ENCODE measurements at places on chromosomes 16 and 17. TPM values are rescaled to one million over a fixed set of nuclear protein-coding genes. Genes with fewer than 3 reads are reported as not detected.

The MEOX1 gene
- total RNA-seq, result 56.6 TPM

The TPSAB1 gene
- 35.6 TPM for total RNA-seq

The CHRNE gene
- 1.9 TPM for total RNA-seq

The ZSCAN32 gene
- total RNA-seq, result 6.5 TPM

The MPP3 gene
- 13.2 TPM for total RNA-seq

The JUP gene
- total RNA-seq, result 35.9 TPM

The KRTAP2-3 gene
- total RNA-seq, result not detected

The PRSS36 gene
- 8.8 TPM for total RNA-seq

The CPNE7 gene
- total RNA-seq, result 1.1 TPM

The IRX5 gene
- total RNA-seq, result not detected

The RMI2 gene
- 1.7 TPM for total RNA-seq

The STAC2 gene
- total RNA-seq, result not detected

The TERB1 gene
- not detected for total RNA-seq

The CHP2 gene
- total RNA-seq, result not detected

The SLC47A1 gene
- total RNA-seq, result 0.95 TPM

The RHBDF2 gene
- 37.7 TPM for total RNA-seq

The SLC9A5 gene
- 0.82 TPM for total RNA-seq

The POLR2C gene
- total RNA-seq, result 86.0 TPM

The DLX4 gene
- 0.37 TPM for total RNA-seq

The ZP2 gene
- total RNA-seq, result not detected

The JPH3 gene
- total RNA-seq, result not detected

The ABCC12 gene
- not detected for total RNA-seq

The CLEC3A gene
- not detected for total RNA-seq

The CCL3 gene
- total RNA-seq, result 5.0 TPM
